ENCODE measurements at places on chromosomes 4 and X. TPM values are rescaled to one million over a fixed set of nuclear protein-coding genes. Genes with fewer than 3 reads are reported as not detected.

DNA sequence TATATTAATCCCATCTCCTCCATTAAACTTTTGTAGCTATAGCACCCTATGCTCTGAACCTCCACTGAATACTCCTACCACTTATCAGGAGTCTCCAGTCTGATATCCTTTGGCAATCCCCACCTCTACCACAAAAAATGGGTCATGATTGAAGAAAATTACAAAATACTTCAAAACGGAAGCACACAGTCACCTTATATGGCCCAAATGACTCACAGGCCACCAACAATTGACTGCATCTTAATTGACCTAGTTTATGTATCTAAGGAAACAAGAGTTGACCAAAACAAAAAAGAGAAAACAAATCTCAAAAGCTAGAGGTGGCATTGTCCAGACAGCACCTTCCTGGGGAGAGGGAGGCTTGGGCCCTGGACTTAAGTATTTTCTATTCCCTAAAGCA, 120.0 kb upstream of the DIAPH2 start:
- no peak overlapping the region for H3K27ac ChIP-seq
- no peak for DNase-seq
- no peaks in the 10 kb centered on the region for H3K36me3 ChIP-seq
- H3K4me1 ChIP-seq = no peaks in the 10 kb centered on the region
- no peak overlapping the region for H3K4me3 ChIP-seq

Gene TMSB15B
- 0.32 TPM for total RNA-seq

DNA sequence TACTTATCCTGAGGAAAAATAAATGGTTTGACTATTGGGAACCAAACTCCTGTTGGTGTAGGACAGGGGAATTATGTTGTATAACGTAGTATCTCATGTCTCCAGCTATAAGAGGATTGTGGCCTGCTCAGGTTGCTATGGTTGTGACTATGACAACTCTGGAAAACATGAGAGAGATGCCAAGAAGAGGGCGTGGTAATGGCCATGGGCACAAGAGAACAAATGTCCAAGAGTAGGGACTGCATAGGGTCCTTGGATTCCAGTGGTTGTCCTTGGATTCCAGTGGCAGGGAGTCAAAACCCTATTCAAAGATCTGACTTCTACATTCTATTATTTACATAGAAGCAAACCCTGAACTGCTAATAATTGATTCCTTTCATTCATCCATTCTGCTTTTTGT, 6.8 kb upstream of the MOB1B start:
- H3K36me3 ChIP-seq = no peaks in the 10 kb centered on the region
- H3K27me3 ChIP-seq = no peaks in the 10 kb centered on the region
- no peak overlapping the region for H3K27ac ChIP-seq
- no peak overlapping the region for H3K4me3 ChIP-seq

Gene MAGEC2
- not detected for total RNA-seq

All from ascending aorta (tissue), 2 donors.